ENCODE measurements at places on chromosomes 3 and 15. TPM values are rescaled to one million over a fixed set of nuclear protein-coding genes. Genes with fewer than 3 reads are reported as not detected.

P2RY14 gene
- 0.63 TPM for total RNA-seq

GRCh38 chr3:49018707-49019006 is 277 bp upstream of the DALRD3 start:
- DNase-seq = no peak

GRCh38 chr15:67884514-67885174 is 44.8 kb upstream of the RNU6-1 start:
- peak; percentile 38 for DNase-seq

DNA sequence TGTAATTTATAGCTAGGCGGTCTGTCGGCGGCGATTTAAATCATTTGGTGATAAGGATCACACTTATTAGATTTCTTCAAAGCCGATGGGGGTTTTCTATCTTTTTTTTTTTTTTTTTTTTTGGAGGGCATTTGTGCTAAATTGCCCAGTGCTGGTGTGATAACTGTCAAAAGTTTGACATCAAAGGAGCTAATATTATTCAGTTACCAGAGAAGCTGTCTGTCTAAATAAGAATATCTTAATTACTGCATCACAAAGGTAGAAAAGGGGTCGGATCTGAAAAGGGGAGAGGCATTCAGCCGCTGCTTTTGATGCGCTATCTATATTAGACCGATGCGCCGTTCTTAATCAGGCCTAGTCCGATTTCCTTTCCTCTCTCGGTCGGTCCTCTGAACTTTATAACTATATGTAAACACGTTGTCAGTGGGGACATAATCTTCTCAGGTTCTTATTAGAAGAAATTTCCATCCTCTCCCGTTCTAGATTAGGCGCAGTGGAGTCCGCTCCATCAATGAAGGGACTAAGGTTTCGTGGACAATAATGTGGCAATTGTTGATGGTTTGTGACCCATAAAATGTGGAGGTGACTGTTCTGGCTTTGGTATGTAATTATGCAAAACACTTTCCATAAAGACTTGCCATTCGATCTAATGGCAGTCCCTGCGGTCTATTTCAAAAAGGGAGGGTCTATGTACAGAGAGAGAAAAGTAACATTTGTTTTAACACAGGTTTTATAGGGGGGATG is 31.7 kb downstream of the NR2F2 start:
- no peak for DNase-seq

RHCG gene
- not detected for total RNA-seq
